Uterine smooth muscle cell (primary cell): ENCODE measurements at places on chromosomes 4 and X. TPM values are rescaled to one million over a fixed set of nuclear protein-coding genes. Genes with fewer than 3 reads are reported as not detected.

ZNF157 gene
- 0.11 and 0.12 TPM in 2 replicates for total RNA-seq

GAGE13 gene
- total RNA-seq = not detected in 2 replicates

MAGEB1 gene
- total RNA-seq = not detected in 2 replicates

PNCK gene
- 1.2 TPM in 1 of 2 replicates, not detected in the other for total RNA-seq

GPR173 gene
- 2.5 and 3.1 TPM in 2 replicates for total RNA-seq

NLGN3 gene
- under 0.01 and 0.12 TPM in 2 replicates for total RNA-seq

KCND1 gene
- 0.33 and 1.2 TPM in 2 replicates for total RNA-seq

FAM184B gene
- total RNA-seq = under 0.01 TPM in 1 of 2 replicates, not detected in the other

ATP2B3 gene
- under 0.01 TPM in 1 of 2 replicates, not detected in the other for total RNA-seq

CYTL1 gene
- total RNA-seq = 0.12 TPM in 1 of 2 replicates, not detected in the other

RAP1GDS1 gene
- 85.9 and 103 TPM in 2 replicates for total RNA-seq

MSX1 gene
- 18.1 and 26.1 TPM in 2 replicates for total RNA-seq

AADAT gene
- 4.5 and 4.6 TPM in 2 replicates for total RNA-seq

BTC gene
- 0.11 and 0.25 TPM in 2 replicates for total RNA-seq

HTT-AS gene
- not detected in 2 replicates for total RNA-seq

AR gene
- 9.4 and 16.6 TPM in 2 replicates for total RNA-seq

TMEM31 gene
- total RNA-seq = not detected in 2 replicates

IL1RAPL1 gene
- total RNA-seq = 5.2 and 11.5 TPM in 2 replicates

FAM9B gene
- not detected in 2 replicates for total RNA-seq

BST1 gene
- 2.7 and 3.1 TPM in 2 replicates for total RNA-seq

TEX11 gene
- 0.12 TPM in 1 of 2 replicates, not detected in the other for total RNA-seq

GPR119 gene
- not detected in 2 replicates for total RNA-seq

CCDC160 gene
- total RNA-seq = 0.11 and 0.25 TPM in 2 replicates

FSTL5 gene
- under 0.01 and 0.50 TPM in 2 replicates for total RNA-seq

FRG2 gene
- not detected in 2 replicates for total RNA-seq

NDST4 gene
- 0.12 and 0.66 TPM in 2 replicates for total RNA-seq

HNRNPD gene
- 28.7 and 45.3 TPM in 2 replicates for total RNA-seq

FAM133A gene
- total RNA-seq = 0.25 and 0.44 TPM in 2 replicates

AFM gene
- total RNA-seq = not detected in 2 replicates

TNMD gene
- not detected in 2 replicates for total RNA-seq

CLDN34 gene
- not detected in 2 replicates for total RNA-seq

CEP135 gene
- total RNA-seq = 8.9 and 15.2 TPM in 2 replicates

HSFX2 gene
- total RNA-seq = not detected in 2 replicates

TRPC5OS gene
- not detected in 2 replicates for total RNA-seq

PCDH19 gene
- total RNA-seq = under 0.01 and 0.12 TPM in 2 replicates

ZNF595 gene
- total RNA-seq = 11.1 and 14.0 TPM in 2 replicates

GPC3 gene
- total RNA-seq = not detected in 2 replicates

CXCL11 gene
- total RNA-seq = 0.22 TPM in 1 of 2 replicates, not detected in the other

LDOC1 gene
- total RNA-seq = 3.1 and 4.1 TPM in 2 replicates

MAGEA2B gene
- total RNA-seq = not detected in 2 replicates

SLIT2 gene
- 57.7 and 97.5 TPM in 2 replicates for total RNA-seq

COL4A6 gene
- 3.8 and 4.1 TPM in 2 replicates for total RNA-seq

XAGE2 gene
- not detected in 2 replicates for total RNA-seq

FHDC1 gene
- total RNA-seq = 0.11 and 0.25 TPM in 2 replicates

GYPE gene
- total RNA-seq = 0.11 and 0.25 TPM in 2 replicates

ZCCHC18 gene
- 0.55 and 2.0 TPM in 2 replicates for total RNA-seq

RTL3 gene
- total RNA-seq = not detected in 2 replicates

DUSP21 gene
- not detected in 2 replicates for total RNA-seq

FGG gene
- not detected in 2 replicates for total RNA-seq

GABRE gene
- total RNA-seq = 15.2 and 20.7 TPM in 2 replicates

IQCM gene
- 0.11 TPM in 1 of 2 replicates, not detected in the other for total RNA-seq

OCIAD2 gene
- total RNA-seq = 21.1 and 25.1 TPM in 2 replicates

TRMT2B gene
- total RNA-seq = 14.9 and 16.3 TPM in 2 replicates

XAGE1A gene
- not detected in 2 replicates for total RNA-seq

OPRPN gene
- total RNA-seq = not detected in 2 replicates

CHIC2 gene
- 43.9 and 50.0 TPM in 2 replicates for total RNA-seq

SPIN2A gene
- total RNA-seq = 0.37 and 0.44 TPM in 2 replicates

TEX13D gene
- total RNA-seq = not detected in 2 replicates

ZMAT1 gene
- total RNA-seq = 0.50 and 0.66 TPM in 2 replicates
